ENCODE measurements at places on chromosomes 16 and 17.

DNA sequence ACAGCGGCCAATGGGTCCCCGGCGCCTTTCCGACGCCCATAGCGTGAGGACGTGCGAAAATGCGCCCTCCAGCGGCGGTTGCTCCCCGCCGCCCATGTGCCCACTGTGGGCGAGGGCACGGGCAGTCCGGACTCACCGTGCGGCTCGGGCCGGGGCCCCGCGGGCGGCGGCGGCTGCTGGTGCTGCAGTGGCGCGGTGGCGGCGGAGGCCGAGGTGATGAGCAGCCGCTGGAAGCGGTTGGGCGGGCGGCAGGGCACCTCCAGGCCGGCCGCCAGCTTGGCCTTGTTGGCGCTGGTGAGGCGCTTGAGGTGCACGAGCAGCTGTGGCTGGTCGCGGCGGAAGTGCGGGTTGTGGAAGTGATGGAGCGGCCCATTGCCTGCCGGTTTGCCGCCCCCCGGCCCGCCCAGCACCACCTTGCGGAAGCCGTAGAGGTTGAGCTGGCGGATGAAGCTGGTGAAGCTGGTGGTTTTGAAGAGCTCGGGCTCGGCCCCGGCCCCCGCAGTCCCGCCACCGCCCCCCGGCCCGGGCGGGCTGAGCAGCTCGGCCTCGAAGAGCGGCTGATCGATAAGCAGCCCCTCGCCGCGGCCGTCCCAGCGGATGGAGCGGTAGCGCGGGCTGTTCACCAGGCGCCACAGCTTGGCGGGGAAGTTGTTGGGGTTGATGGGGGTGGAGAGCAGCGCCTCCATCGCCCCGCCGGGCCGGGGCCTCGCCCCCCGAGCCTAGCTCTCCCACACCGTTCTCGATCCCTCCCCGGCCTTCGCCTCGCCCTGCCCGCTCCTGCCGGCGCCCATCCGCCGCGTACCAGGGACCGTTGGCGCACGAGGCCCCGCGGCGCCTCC, at the start of gene HSF5:
Gene HSF5, minus strand, starts transcription at position 820 of the 839 bp plus-strand sequence. Its CDS starts 134 bp downstream, at position 686.
- ATAC-seq = no peak

- no peak for ATAC-seq
Measured at GRCh38 chr17:5770441-5771270, 186.3 kb upstream of the NLRP1 start.

- no peak for ATAC-seq
Measured at GRCh38 chr17:17243163-17243562, 6.2 kb upstream of the FLCN start.

- ATAC-seq = peak; percentile 68
Measured at GRCh38 chr17:9644910-9645751, at the start of gene USP43. Gene USP43 (plus strand): TSS chr17:9645517. CDS start chr17:9645633, 116 bp downstream.

DNA sequence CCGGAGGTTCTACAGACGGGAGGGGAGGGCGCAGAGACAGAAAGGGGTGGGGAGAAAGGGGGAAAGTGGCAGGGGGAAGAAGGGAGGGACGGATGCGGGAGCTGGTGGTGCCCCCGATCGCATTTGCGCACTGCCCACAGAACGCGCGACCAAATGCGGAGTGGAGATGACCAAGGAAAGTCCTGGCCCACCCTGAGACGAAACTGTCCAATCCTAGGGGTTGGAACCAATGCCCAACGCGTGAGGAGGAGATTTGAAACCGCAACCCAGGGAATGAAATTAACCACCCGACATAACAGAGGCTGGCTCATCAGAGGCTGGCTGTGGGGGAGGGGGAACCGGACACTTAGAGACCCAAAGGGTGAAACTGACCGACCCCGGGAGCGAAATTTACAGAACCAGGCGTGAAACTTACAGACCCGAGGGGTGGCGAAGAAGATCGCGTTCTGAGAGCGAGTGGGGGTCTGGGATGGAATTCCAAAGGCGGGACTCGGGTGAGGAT, 1.4 kb downstream of the HES7 start:
- ATAC-seq = no peak

DNA sequence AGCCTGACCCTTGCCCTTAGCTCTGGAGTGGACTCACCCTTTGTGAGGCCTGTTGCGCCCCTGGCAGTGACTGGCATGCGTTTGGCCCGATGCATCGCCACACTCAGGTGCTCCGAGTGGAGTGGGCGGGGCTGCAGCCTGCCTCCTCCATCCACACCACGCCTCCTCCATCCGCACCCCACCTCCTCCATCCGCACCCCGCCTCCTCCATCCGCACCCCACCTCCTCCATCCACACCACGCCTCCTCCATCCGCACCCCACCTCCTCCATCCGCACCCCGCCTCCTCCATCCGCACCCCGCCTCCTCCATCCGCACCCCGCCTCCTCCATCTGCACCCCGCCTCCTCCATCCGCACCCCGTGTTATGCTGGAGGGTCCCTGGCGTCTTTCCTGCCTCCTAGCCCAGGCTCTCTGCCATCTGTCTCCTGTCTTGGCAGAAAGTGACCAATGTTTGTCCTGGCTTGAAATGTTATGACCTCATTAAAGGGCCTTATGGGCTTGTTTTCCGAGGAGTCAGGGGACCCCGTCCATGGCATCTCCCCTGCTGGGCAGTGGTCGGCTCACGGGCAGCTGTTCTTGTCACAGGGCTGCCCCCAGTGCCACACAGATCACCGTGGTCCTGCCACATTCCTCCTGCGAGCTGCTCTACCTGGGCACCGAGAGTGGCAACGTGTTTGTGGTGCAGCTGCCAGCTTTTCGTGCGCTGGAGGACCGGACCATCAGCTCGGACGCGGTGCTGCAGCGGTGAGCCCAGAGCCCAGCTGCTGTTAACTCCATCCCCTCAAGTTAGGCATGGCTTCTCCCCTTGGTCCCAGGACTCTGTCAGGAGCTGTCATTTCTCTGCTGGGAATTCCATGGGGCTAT, 28.7 kb upstream of the MYO15B start:
- no peak for ATAC-seq
